Activated CD4-positive, alpha-beta memory T cell treated with anti-CD3 and anti-CD28 coated beads, Interleukin-2, amount 10 ng/mL, durations not matched to agents 7 days and 5 days (primary cell): ENCODE measurements at places on chromosomes 6 and 20. TPM values are rescaled to one million over a fixed set of nuclear protein-coding genes. Genes with fewer than 3 reads are reported as not detected.

DNA sequence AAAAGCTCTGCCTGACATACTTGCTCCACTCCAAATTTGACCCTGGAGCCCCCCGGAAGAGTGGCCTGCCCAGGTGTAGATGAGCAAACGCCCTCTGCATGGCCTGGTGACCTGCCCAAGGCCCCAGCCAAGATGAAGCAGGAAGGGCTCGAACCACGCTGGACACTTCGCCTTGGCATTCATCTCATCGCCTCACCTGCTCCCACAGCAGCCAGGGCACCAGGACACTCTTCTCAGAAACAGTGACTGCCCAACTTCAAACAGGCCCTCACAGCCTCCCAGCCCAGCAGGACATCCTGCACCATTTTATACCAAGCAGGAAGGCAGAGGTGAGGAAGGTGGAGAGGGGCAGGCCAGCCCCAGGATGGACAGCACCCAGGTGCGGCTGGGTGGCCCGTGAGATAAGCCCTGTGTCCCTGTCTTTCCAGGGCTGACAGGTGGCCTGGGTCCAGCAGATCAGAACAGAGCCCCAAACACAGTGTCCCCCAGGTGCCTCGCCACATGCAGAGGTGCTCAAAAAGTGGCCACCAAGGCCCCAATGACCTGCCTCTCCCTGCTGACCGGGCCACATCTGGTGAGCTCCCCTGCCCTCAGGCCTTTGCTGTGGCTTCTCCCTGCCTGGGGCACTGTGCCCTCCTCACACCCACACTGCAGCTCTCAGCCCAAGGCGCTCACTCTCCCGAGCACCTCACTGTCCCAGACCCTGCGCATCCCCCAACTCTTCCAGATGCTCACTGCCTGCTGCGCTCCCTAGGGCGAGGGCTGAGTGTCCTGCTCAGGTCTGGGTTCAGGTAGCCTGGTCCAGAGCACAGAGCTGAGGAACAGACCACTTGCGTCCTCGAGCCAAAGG, 7.2 kb downstream of the ACSS1 start:
- DNase-seq, result no peak

DNA sequence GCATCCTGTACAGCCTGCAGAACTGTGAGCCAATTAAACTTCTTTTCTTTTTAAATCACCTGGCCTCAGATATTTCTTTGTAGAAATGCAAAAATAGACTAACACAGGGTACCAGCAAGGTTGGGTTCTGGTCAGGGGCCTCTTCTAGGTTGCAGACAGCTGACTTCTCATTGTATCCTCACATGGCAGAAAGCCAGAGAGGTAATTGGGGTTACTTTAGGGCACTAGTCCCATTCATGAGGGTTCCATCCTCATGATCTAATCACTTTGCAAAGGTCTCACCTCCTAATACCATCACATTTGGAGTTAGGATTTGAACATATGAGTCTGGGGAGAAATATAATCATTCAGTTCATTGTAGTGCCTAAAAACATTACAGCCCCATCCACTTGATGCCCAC, 101.5 kb downstream of the LCA5 start:
- DNase-seq, result no peak

Gene MLN
- not detected for total RNA-seq

GRCh38 chr20:20070871-20071726, 18.8 kb downstream of the CFAP61 start:
- DNase-seq, result no peak

Gene HTR1E
- total RNA-seq, result not detected

GRCh38 chr6:131982740-131983259, 31.6 kb upstream of the CCN2 start:
- DNase-seq, result no peak

DNA sequence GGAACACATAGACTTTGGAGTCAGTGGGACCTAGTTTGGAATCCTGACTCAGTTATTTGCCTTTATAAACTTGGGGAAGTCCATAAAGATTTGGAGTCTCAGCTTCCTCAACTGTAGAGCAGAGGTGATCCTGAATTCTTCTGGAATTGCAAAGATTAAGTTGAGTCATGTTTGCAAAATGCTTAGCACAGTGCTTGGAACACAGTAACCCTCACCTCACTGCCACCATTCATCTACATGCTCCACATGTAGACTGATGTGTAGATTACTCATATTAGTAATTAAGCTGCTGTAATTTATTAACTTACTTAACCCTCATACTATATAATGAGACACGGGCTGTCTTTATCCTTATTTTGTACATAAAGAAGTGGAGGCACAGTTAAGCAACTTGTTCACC, 61.4 kb downstream of the LAMP5 start:
- DNase-seq, result no peak

- peak; percentile 13 for DNase-seq
Observed at GRCh38 chr6:43966853-43967718, 160.2 kb downstream of the MRPL14 start.

Gene MYLK2
- total RNA-seq, result 0.45 TPM
